ENCODE measurements at places on chromosomes 11 and 22.

DNA sequence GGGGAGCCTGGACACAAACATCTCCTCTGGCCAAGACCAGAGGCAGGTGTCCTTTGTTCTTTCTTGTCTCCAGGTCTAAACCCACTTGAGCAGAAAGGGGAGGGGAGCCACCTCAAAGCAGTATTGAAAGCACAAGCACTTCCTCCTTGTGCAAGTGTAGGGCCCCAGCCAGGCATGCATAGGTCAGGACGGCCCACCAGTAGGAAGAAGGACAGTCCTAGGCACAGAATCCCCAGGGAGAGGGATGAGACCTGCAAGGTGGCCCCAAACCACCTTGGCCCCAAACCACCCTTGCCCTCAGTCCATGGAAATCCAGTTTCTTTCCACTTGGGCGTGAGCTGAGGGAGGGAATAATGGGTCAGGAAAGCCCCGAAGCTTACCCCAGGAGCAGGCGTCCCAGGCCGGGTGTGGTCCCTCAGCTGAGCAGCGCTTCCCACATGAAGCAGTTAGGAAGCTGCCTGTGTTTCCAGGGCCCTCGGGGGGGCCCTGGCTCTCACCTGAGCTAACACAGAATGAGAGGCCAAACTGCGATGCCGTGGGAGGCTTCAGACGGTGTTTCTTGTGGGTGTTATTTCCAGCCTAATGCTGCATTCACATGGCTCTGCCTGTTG is 20.4 kb upstream of the IGSF9B start:
- no peak for DNase-seq

- no peak for DNase-seq
These were observed 27.1 kb downstream of the HPS5 start for GRCh38 chr11:18294862-18295261.

- no peak for DNase-seq
These were observed 16.2 kb downstream of the P2RY6 start for GRCh38 chr11:73288192-73288872.

GRCh38 chr22:20055654-20056053 is 24.4 kb upstream of the DGCR8 start:
- DNase-seq, result no peak

DNA sequence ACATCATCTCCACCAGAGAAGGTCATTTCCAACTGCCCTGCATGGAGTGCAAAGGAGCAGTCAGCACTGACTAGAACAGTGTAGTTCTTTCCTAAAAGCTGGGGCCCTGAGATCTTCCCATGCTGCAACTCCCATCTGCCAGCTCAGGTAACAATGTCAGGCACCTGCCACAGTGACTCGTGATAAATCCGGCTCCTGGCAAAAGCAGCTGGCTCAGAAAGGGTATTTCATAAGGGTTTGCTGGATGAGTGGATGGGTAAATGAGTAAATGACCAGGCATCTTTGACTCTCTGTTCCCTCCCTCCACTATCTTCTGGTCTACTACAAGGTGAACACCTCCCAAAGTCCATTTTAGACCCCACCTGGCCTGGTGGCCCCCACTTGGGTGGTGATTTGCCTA is 403.6 kb downstream of the NXPE2 start:
- DNase-seq, result no peak

DNA sequence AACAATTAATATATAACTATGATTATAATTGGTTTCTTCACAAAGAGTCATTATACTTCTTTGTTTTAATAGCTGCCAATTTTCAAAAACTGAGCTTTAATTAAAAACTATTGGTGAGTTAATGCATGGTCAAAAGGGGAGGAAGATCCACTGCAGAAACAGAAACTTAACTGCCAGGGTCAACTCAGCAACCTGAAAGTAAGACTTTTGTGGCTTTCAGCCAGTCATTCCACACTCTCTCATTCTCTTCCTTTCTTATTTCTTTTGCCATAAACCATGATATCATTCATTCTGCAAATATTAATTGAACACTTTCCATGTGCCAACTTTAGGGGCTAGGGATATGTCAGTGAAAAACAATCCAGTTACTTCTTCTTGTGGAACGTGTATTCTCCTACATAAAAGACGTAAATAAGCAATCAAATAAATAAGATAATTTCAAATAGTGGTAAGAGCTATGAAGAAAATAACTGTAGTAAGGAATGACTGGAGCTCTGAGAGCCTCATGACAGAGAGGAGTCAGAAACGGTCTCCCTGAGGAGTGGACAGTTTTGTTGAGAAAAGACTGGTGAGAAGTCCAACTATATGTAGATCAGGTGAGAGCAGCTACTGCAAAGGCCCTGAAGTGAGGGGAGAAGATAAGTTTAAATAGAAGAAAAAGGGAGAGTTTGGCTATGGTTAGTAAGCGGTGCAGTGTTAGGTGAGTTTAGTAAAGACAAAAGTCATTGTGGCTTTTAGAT is 130.5 kb downstream of the GRIA4 start:
- no peak for DNase-seq

Measured in activated naive CD4-positive, alpha-beta T cell treated with anti-CD3 and anti-CD28 coated beads, Interleukin-2, amount 50 U/mL, for 72 hours (primary cell).